Natural killer cell treated with Interleukin-12 subunit alpha and Interleukin-12 subunit beta and Interleukin-15 and Interleukin-18, amount 100 ng/mL, for 72 hours (primary cell): ENCODE measurements at places on chromosomes 2 and 18. TPM values are rescaled to one million over a fixed set of nuclear protein-coding genes. Genes with fewer than 3 reads are reported as not detected.

GRCh38 chr2:236823041-236823629 is 253.5 kb downstream of the ACKR3 start:
- no peaks in the 10 kb centered on the region for H3K4me1 ChIP-seq
- no peak overlapping the region for H3K4me3 ChIP-seq
- no peaks in the 10 kb centered on the region for H3K36me3 ChIP-seq
- H3K27ac ChIP-seq = no peak overlapping the region
- H3K27me3 ChIP-seq = peaks cover 10% of the 10 kb centered on the region

GRCh38 chr2:100629309-100629708 is 66.5 kb downstream of the PDCL3 start:
- no peak overlapping the region for H3K4me3 ChIP-seq
- no peaks in the 10 kb centered on the region for H3K4me1 ChIP-seq
- no peak overlapping the region for H3K27ac ChIP-seq
- DNase-seq = no peak

DNA sequence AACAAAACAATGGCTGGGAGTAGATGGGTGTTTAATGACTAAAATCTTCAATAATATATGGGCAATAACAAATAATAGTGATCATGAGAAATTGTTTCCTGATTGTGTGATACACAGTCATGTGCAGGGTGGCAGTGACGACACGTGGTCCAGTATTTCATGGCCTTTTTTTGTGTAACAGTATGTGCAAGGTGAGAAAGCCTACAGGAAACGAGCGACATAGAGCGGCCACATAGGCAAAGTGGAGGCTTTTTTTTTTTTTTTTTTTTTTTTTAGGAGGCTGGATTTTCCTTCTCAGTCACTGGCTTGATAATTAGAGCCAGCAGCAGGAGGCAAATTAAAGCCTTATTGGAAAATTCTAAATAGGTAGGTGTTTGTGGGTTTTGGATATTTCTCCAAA is 123.7 kb downstream of the MYO3B start:
- no peak for DNase-seq
- H3K36me3 ChIP-seq = no peaks in the 10 kb centered on the region
- peak overlapping the region; percentile 25 for H3K4me3 ChIP-seq
- peaks cover 10% of the 10 kb centered on the region for H3K4me1 ChIP-seq
- peaks cover 2% of the 10 kb centered on the region for H3K27me3 ChIP-seq

GRCh38 chr2:104434318-104434792 is 419.6 kb upstream of the POU3F3 start:
- peaks cover 6% of the 10 kb centered on the region for H3K4me1 ChIP-seq
- H3K27ac ChIP-seq = no peak overlapping the region
- peaks cover 9% of the 10 kb centered on the region for H3K27me3 ChIP-seq
- peak overlapping the region; percentile 52 for H3K4me3 ChIP-seq
- no peak for DNase-seq

- no peaks in the 10 kb centered on the region for H3K36me3 ChIP-seq
- peaks cover 10% of the 10 kb centered on the region for H3K27me3 ChIP-seq
- DNase-seq = no peak
- H3K27ac ChIP-seq = no peak overlapping the region
- no peaks in the 10 kb centered on the region for H3K4me1 ChIP-seq
Observed at GRCh38 chr2:172373766-172374165, 53.6 kb upstream of the ITGA6 start.

DNA sequence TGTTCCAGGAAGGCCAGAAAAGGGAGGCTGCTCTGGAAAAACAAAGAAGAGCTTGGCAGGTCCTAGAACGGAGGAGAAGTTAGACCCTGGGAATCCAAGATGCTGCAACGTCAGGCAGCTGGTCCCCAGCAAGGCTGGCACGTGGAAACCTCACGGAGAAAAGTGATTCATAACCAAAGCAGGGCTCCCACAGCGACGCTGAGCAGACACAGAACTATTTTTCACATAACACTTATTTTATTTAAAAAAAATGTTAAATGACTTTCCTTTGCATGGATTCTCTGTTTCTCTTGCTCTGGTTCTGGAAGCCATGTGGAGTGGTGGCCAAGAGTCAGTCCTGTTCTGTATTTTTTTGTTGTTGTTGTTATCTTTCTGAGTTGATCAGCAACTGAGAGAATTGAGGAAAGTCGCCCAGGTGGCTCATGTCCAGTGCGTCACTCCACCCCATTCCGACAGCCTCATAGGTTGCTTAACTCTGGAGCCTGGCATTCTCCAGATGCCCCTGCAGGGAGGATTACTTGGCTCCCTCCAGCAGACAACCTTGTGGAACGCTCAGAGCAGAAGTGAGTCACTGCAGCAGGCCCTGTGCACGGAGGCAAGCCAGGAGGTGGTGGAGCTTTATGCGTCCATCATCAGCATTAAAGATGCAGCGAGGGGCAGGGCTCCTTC is 229.9 kb upstream of the HDAC4 start:
- DNase-seq = no peak
- no peaks in the 10 kb centered on the region for H3K36me3 ChIP-seq
- no peak overlapping the region for H3K4me3 ChIP-seq
- peaks cover 4% of the 10 kb centered on the region for H3K27me3 ChIP-seq
- H3K4me1 ChIP-seq = peaks cover 26% of the 10 kb centered on the region

- no peak for DNase-seq
- H3K4me3 ChIP-seq = peak overlapping the region; percentile 52
- H3K36me3 ChIP-seq = no peaks in the 10 kb centered on the region
- peaks cover 31% of the 10 kb centered on the region for H3K4me1 ChIP-seq
- no peaks in the 10 kb centered on the region for H3K27me3 ChIP-seq
Observed at GRCh38 chr2:43142921-43143438, 83.4 kb downstream of the ZFP36L2 start.

B3GNT7 gene
- total RNA-seq = 20.1 TPM

SAG gene
- total RNA-seq = not detected
